ENCODE measurements at places on chromosomes 16 and 17.

- no peak for DNase-seq
These were observed 22.2 kb downstream of the ASPSCR1 start for GRCh38 chr17:81999587-81999975.

GRCh38 chr16:78962457-78962929 lies 638.0 kb downstream of the MAF start:
- DNase-seq, result no peak

- no peak for DNase-seq
These were observed 233.1 kb upstream of the WSCD1 start for GRCh38 chr17:5837055-5837491.

GRCh38 chr16:47865337-47865855 lies 290.4 kb downstream of the ABCC12 start:
- no peak for DNase-seq

- DNase-seq, result no peak
These were observed 18.0 kb upstream of the KCNJ18 start for GRCh38 chr17:21674242-21674731.

- no peak for DNase-seq
These were observed 438.9 kb downstream of the KCNJ2 start for GRCh38 chr17:70608193-70608592.

- no peak for DNase-seq
These were observed 59.6 kb upstream of the CACNG5 start for GRCh38 chr17:66775271-66775670.

DNA sequence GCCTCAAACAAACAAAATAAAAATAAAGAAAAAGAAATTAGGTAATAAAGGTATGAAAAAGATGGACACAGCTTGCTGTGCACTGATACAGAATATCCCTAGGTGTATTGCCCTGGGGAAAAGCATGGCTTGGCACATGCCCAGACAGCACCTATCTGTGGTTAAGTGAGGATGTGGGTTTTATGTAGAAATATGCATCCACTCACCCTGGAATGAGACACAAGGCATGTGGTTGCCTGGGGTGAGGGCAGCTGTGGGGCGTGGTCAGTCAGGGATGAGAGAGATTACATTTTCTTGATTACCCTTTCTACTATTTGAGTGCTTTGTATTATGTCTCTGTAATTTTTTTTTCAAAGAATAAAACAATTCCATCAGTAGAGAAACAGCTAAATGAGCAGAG lies 6.9 kb downstream of the PLLP start:
- DNase-seq, result no peak

DNA sequence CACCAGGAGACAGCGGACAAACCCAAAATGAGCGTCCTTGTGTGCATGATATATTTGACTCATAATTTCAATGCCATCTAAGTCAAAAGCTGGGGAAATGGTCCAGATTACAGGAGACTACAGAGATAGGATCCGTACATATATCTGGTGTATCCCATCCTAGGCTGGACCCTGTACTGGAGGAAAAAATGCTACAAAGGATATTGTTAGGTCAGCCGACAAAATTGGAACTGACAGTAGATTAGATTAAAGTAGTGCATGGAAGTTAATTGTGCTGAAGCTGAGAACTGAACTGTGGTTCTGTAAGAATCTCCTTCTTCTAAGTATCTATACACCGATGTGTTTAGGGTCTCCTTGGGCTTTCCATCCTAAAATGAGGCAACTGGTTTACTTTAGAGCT lies 24.3 kb downstream of the KCNG4 start:
- no peak for DNase-seq

DNA sequence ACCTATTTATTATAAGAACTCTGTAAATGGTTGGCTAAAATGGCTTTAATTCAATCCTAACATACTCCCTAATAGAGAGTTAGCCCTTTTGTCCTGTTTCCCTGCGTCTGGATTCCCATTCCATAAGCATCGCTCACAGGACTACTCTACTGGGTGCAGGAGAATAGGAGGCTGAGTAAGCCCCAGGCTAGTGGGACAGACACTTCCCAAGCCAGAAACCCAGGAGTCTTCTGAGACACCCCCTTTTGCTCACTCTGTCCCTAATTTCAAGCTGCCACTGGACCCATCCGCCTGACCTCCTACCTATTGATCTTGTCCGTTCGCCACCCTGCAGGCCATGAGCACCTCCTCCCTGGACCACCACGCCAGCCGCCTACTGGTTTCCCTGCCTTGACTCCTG lies 16.7 kb upstream of the TOB1 start:
- no peak for DNase-seq

GRCh38 chr16:66152823-66153393 lies 213.6 kb upstream of the CDH5 start:
- no peak for DNase-seq

- peak; percentile 30 for DNase-seq
These were observed 17.0 kb upstream of the NAGS start for GRCh38 chr17:43987131-43988021.

DNA sequence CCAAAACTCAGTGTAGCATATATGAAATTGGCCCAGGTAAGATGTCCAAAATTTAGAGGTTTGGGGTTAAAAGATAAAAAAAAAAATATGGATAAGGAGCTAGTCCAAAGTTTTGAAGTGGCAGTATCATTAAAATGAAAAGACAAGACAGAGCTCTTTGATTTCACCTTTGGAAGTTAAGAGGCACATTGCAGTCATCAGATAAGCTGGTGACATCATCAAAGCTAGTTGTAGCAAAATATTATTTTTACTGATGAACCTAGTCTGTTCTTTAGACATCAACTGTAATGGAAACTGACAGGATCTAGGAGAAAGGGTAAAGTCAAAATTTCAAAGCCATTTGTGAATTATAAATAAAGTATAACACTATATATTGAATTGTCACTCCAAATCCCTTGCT lies 603.7 kb upstream of the CDH8 start:
- DNase-seq, result no peak

DNA sequence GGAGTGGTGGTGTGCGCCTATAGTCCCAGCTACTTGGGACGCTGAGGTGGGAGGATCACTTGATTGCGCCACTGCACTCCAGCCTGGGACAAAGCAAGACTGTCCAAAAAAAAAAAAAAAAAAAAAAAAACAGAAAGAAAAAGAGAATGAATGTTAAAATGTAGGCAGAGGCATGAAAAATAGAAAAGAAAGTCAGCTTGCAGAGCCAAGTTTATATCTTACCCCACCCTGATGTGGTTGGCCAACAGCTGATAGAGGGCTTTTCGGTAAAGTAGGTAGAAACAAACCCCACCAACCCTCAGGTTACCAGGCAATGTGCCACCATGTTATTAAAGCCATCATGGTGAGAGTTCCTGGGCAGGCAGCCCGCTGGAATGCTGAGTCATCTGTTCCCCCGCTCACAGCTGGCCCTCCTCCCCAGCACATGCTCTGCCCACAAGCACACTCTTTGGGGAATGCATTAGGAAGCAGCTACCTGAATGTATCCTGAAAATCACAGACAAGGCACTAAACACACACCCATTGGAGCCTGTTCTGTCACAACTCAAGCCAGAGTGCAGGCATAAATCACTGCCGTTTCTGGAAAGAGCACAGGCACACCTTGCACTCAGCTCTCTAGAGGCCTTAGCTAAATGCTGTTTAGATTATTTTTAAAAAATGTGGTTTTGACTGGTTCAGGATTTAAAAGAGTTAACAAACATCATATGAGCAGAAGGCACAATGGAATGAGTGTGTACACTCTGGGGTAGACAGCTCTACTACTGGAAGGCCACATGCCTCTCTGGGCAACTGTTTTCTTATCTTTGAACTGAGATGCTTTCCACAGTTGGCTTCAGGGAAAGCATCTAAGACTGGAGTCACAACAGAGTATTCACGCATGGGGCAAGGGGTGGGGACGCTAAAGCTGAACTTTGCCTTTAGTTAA lies 128.5 kb downstream of the PARN start:
- DNase-seq, result peak; percentile 65

DNA sequence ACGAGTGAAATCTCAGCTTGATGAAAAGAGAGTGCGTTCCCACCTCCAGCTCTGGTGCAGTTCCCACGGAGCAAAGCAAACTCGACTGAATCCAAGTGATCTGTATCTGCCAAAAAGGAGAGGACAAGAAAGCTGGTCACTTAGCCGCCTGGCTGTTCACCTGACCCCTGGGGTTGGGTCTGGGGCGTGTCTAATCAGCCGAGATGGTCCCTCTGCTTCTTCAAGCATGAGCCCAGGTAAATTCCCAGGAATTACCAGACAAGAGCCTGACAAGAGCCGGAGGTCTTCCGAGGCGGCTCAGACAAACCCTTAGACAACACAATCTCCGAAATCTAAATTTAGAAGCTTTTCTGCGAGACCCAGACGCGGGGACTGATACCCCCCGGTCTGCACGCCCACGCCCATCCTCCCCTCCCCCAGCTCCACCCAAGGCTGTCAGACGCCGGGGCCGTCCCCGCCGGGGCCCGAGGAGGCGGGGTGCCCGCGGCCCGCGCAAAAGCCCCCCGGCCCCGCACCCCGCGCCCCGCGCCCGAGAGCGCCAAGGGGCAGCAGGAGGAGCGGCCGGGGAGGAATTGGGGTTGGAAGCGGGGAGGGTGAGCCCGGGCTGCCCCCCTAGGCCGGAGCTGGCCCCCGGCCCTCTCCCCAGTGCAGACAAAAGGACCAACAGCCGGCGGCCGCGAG lies 674 bp downstream of the ZNF821 start:
- DNase-seq, result peak; percentile 76

GRCh38 chr16:35532576-35532975 lies 2073.2 kb downstream of the TP53TG3F start:
- DNase-seq, result no peak

- peak; percentile 100 for DNase-seq
These were observed at the start of gene SUMO2 for GRCh38 chr17:75182569-75183436. TSS of gene SUMO2 (minus strand) at chr17:75182959. CDS start at chr17:75182834, 125 bp downstream.

- DNase-seq, result no peak
These were observed 76.4 kb upstream of the TBX2 start for GRCh38 chr17:61323003-61323908.

DNA sequence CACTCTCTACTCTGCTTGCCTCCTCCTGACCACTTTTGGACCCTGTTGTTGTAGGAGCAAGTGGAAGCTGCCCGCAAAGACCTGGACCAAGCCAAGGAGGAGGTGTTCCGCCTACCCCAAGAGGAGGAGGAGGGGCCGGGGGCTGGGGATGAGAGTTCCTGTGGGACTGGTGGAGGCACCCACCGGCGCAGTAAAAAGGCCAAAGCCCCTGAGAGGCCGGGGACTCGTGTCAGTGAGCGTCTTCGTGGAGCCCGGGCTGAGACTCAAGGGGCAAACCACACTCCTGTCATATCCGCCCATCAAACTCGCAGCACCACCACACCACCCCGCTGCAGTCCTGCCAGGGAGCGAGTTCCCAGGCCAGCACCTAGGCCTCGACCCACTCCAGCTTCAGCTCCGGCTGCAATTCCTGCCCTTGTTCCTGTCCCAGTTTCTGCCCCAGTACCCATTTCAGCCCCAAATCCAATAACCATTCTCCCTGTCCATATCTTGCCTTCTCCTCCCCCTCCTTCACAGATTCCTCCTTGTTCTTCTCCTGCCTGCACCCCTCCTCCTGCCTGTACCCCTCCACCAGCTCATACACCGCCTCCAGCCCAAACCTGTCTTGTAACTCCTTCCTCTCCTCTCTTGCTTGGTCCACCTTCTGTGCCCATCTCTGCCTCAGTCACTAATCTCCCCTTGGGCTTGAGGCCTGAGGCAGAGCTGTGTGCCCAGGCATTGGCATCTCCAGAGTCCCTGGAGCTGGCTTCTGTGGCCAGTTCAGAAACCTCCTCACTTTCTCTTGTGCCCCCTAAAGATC lies 11.0 kb upstream of the PHKG2 start:
- DNase-seq, result no peak

DNA sequence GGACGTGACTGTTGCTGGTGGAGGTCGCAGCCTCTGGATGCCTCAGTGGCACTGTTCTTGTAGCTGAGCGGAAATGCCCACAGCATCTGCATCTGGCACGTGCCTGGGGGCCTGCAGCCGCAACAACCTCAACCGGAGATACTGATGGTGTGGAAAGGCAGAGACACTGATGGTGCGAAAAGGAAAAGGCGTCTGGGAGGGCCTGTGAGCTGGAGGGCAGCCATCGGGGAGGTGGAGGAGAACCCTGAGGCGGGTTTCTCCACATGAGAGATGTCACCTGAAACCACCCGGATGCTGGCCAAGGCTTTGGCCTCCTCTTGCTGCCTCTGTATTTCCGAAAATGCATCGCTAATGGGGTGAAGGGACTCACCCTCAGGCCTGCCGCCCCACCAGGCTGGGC lies 284.8 kb upstream of the WSB1 start:
- DNase-seq, result no peak

DNA sequence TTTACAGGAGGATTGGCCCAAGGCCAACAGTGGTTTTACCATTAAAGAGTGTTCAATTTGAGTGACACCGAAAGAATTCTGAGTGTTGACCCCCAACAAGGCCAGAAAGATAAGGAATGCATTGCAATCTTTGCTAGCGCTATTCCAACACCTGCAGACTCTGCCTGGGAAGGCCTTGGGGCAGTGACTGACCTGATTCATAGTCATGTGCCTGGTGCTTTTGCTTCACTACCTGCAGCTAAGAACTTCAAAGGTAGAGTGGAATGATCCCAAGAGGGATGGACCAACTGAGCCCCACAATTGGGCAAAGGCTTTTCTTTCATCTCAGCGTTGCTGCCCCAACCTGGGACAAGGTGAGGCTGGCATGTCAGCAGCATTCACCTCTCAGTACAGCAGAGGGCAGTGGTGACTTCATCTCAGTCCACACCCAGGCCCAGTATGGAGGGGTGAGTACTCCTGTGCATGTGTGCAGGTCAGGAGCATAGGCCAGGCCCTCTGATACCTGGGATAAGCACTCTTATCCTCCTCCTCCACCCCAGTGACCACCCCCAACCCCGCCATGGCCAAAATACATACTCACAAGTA lies 149.6 kb upstream of the GNAO1 start:
- DNase-seq, result peak; percentile 73

GRCh38 chr16:87067003-87067556 lies 250.1 kb downstream of the C16orf95 start:
- DNase-seq, result no peak

- no peak for DNase-seq
These were observed 30.9 kb upstream of the PLLP start for GRCh38 chr16:57315416-57315815.

DNA sequence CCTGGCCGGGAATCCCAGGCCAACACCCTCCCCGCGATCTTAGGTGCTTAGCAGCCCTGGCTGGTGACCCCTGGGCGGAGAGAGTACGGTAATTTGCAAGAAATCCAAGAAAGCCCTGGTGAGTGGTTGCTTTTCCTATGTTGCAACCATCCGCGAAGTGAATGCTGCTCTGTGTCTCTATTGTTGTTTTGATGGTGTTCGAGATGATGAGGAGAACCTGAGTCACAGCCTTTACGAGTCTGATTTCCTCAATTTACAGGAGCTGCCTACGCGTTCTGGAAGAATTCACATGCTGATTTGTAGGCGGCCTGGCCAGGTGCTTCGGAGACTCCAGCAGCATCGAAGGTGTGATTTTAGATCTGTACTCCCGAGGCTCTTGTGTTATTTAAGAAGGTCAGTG lies 63.3 kb downstream of the TMEM235 start:
- no peak for DNase-seq
